ENCODE measurements at places on chromosomes 4 and X. TPM values are rescaled to one million over a fixed set of nuclear protein-coding genes. Genes with fewer than 3 reads are reported as not detected.

The UBE2D3 gene
- total RNA-seq, result 408 TPM

The AFM gene
- total RNA-seq, result not detected

The DOK7 gene
- not detected for total RNA-seq

The CLCN5 gene
- 11.8 TPM for total RNA-seq

The MAGEA10 gene
- total RNA-seq, result not detected

The SPIN4 gene
- 6.4 TPM for total RNA-seq

The GPR143 gene
- total RNA-seq, result 5.3 TPM

The IGBP1 gene
- total RNA-seq, result 64.1 TPM

The CSTF2 gene
- total RNA-seq, result 15.7 TPM

Data from vein endothelial cell (primary cell).